HL-60 (cell line): ENCODE measurements at places on chromosomes 6 and 20.

GRCh38 chr6:14716499-14717146, 529.2 kb upstream of the JARID2 start:
- DNase-seq: no peak

- DNase-seq: no peak
Measured at GRCh38 chr6:43981363-43981990, 145.8 kb downstream of the MRPL14 start.

- DNase-seq: no peak
Measured at GRCh38 chr6:4367643-4368042, 232.3 kb upstream of the ECI2 start.

DNA sequence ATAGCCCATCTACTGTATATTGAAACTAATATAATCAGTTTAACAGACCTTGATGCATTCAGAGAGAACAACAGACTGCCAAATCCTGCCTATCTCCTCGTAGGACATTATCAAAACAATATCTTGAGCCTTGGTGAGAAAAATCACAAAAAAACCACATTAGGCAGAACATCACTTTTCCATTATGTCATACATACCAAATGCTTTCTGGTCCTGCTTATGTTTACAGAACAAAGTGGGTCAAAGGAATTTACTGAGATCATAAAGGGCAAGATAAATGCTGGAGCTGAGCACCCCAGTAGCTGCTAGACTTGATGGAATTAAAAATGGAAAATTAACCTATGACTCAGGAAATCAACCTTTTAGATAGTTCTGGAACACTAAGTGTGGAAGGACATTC, 195.3 kb upstream of the KCNK16 start:
- DNase-seq: no peak

- no peak for DNase-seq
Measured at GRCh38 chr20:14481863-14482262, 144.5 kb upstream of the FLRT3 start.

DNA sequence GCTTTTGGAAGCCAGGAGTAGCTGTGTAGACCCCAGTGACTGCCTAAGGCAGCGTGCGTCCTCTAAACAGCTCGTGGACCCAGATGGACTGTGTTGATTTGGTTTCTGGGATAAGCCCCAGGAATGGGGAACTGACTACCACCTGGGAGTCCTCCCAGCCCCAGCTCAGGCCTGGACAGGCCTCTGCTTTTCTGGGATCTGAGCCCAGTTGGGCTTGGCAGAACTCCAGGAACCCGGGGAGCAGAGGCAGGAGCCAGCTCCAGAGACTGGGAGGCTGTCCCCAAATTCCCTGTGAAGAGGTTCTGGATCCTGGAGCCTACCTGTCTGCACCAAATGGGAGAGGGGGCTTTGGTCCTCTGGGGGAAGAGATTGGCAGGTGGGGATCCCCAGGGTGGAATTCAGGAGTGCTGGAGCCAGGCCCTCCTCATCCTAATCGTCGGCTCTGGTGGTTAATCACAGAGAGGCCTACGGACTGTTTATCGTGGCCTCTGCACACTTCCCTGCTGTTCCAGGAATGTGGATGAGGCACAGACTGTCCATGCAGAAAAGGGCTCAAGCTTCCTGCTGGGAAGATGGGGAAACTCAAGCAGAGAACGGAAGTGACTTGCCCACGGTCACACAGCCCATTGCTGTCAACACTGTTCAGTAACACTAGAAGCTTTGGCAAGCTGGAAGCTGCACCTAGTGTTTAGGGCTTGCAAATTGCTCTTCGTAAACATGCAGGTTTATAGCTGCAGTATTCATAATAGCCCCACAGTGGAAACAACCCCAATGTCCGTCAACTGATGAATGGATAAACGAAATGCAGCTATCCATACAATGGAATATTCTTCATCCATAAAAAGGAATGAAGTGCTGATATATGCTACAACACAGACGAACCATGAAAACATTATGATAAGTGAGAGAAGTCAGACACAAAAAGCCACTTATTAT, 100.6 kb downstream of the KCNB1 start:
- no peak for DNase-seq

- peak; percentile 67 for DNase-seq
Measured at GRCh38 chr6:47097092-47097945, 55.2 kb upstream of the ADGRF1 start.

GRCh38 chr20:49559411-49560081, 8.4 kb downstream of the PTGIS start:
- DNase-seq: no peak

- no peak for DNase-seq
Measured at GRCh38 chr20:38211200-38212097, 46.4 kb upstream of the TGM2 start.

DNA sequence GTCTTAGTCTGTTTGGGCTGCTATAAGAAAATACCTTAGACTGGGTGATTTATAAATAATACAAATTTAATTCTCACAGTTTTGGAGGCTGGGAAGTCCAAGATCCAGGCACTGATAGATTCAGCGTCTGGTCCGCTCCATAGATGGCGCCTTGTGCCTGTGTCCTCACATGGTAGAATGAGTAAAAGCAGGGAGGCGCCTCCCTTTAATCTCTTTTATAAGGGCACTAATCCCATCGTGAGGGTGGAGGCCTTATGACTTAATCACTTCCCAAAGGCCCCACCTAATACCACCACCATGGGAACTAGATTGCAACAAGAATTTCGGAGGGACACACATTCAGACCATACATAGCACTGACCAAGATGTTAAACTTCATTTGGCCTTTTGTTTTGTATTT, 91.2 kb upstream of the TMEM181 start:
- no peak for DNase-seq

- no peak for DNase-seq
Measured at GRCh38 chr20:5650280-5650691, 99.9 kb upstream of the SHLD1 start.
